GM10248 (cell line): ENCODE measurements at places on chromosomes 6 and 20.

DNA sequence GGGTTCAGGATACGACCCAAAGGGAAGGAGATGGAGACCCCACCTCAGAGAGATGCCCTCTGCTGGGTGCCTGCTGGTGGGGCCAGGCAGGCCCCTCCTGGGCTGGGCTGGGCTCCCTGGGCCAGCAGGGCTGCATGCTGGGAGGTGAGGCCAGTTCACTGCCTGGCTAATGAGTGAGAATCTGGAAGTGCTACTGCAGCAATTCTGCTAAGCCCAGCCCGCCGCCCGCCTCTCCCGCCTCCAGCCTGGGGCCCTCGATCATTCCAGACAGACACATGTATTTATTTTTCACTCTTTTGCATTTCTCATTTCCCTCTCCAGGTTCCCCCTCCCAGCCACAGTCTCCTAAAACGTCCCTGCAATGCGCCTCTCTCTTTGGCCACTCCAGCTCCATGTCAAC is 79.6 kb downstream of the CDH22 start:
- DNase-seq, result no peak

DNA sequence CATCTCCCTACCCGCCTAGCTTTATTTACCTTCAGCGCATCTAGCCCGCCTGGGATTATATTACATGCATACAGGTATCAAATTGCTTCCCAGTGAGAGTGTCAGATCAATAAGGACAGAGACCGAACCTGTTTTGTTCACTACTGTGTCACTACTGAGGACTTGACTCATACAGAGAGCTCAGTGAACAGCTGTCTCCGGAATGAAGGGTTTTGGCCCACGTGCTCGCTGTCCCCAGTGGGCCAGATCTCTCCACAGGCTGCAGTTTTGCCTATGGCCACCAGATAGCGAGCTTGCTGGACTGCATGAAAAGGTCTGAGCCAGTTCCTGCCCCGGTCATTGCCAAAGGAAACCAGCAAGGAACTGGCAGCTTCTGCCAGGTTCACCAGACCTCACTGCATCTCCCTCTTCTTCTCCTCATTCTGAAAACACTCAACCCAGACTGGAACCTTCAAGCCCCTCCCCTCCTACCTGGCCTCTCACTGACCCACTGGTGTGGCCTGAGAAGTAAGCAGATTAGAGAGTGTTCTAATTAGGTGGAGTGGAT is 150.8 kb downstream of the ZMYND8 start:
- DNase-seq, result peak; percentile 70

GRCh38 chr6:50091641-50092040 is 41.9 kb upstream of the DEFB112 start:
- no peak for DNase-seq

DNA sequence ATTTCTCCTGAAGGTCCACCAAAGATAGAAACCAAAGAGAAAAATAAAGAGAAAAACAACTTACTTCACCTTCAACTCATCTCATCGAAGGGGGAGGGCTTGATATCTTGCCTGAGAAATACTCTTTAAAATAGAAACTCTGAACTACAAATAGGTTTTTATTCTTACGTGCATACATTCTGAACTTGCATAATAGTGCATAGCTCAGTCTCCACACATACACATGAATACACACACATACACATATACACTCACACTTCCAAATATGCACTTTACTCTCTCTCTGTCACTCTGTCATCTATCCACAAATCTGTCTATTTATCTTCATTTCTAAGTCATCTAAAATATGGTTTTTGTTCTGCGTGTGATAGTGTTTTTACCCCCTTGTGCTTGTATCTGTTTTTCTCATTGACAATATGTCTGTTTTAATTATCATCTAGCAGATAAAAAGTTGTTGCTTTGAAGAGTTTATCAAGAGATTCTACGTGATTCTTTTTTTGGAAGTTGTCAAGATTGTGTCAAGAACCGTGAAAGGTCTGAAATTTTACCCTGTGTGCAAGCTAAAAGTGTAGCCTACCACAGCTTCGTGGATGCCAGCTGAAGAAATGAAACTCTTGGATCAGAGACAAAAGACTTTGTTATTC is 468.8 kb downstream of the EPM2A start:
- DNase-seq, result no peak

DNA sequence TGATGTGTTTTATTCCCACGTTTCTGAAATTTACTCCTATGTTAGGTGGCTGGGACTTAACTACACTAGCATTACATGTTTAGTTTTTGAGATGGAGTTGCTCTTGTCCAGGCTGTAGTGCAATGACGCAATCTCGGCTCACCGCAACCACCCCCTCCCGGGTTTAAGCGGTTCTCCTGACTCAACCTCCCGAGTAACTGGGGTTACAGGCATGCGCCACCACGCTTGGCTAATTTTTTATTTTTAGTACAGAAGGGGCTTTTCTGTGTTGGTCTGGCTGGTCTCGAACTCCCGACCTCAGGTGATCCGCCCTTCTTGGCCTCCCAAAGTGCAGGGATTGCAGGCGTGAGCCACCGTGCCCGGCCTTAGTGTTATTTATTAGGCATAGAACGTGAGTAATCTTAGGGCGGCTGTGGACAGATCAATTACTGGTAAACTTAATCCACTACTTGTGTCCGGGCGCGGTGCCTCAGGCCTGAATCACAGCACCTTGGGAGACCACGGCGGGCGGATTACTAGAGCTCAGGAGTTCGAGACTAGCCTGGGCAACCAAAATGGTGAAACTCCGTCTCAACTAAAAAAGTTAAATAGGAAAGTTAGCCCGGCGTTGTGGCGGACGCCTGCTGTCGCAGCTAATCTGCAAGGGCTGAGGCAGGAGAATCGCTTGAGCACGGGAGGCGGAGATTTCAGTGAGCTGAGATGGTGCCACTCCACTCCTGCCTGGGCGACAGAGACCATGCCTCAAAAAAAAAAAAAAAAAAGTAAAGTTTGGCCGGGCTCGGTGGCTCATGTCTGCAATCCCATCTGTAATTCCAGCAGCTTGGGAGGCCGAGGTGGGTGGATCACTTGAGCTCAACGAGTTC is 123.7 kb upstream of the BTN3A2 start:
- no peak for DNase-seq

DNA sequence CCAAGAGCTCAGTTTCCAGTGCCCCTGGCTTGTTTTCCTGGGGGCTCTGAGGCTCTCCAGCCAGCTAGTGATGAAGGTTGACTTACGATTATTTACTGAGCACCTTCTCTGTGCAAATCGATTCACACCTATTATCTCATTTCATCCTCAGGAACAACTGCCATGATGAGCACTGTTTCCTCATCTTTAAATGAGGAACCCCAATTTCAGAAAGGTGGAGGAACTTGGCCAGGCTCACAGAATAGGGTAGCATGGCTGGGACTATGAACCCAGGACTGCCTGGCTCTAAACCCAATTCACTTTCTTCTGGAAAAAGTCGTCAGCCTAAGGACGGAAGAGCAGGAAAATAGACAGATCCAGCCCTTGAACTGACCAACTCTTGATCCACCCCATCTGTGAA is 3.5 kb upstream of the BPI start:
- no peak for DNase-seq

DNA sequence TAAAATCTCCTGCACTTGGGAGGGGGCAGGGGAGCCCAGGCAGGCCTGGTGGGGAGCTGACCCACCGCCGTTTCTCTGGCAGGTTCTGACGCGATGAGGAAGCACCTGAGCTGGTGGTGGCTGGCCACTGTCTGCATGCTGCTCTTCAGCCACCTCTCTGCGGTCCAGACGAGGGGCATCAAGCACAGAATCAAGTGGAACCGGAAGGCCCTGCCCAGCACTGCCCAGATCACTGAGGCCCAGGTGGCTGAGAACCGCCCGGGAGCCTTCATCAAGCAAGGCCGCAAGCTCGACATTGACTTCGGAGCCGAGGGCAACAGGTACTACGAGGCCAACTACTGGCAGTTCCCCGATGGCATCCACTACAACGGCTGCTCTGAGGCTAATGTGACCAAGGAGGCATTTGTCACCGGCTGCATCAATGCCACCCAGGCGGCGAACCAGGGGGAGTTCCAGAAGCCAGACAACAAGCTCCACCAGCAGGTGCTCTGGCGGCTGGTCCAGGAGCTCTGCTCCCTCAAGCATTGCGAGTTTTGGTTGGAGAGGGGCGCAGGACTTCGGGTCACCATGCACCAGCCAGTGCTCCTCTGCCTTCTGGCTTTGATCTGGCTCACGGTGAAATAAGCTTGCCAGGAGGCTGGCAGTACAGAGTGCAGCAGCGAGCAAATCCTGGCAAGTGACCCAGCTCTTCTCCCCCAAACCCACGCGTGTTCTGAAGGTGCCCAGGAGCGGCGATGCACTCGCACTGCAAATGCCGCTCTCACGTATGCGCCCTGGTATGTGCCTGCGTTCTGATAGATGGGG is 3.0 kb downstream of the PRND start:
- no peak for DNase-seq

- no peak for DNase-seq
Measured at GRCh38 chr6:162868397-162868796, 140.6 kb downstream of the PACRG start.

DNA sequence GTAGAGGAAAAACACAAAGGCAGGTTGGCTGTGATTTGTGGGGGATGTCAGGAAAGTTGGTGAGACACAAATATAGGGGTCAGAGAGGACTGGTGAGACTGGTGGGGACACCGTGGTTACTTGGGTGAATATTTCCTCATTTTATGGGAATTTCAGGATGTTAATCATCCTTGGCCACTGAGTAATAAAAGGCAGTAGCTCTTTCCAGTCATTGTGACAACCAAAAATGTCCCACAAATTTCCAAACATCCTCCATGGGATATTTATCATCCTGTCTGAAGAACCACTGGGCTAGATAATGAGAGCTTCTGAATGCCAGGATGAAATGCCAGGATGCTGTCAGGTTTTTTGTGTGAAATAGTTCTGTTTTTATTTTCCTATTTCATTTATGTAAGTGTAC is 374.1 kb downstream of the CD109 start:
- no peak for DNase-seq

DNA sequence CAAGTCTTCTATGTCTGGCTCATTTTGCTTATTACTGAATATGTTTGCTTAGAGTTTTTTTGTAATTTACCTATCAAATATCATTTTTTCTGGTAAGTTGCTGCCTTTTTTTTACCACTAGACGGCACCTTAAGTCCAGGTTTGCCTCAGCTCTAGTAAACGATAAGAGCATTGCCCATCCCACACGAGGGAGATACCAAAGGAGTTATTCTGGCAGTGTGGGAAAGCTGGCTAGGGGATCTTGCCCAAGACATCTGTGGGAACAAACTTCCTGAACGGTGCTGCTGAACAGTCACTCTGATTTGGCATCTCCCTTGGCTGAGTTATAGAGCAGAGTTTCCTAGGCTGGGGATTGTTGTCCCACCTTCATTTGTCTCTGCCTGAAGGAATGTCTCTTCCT is 306.4 kb downstream of the COL12A1 start:
- DNase-seq, result no peak

GRCh38 chr6:47342824-47343223 is 33.1 kb upstream of the TNFRSF21 start:
- DNase-seq, result no peak

DNA sequence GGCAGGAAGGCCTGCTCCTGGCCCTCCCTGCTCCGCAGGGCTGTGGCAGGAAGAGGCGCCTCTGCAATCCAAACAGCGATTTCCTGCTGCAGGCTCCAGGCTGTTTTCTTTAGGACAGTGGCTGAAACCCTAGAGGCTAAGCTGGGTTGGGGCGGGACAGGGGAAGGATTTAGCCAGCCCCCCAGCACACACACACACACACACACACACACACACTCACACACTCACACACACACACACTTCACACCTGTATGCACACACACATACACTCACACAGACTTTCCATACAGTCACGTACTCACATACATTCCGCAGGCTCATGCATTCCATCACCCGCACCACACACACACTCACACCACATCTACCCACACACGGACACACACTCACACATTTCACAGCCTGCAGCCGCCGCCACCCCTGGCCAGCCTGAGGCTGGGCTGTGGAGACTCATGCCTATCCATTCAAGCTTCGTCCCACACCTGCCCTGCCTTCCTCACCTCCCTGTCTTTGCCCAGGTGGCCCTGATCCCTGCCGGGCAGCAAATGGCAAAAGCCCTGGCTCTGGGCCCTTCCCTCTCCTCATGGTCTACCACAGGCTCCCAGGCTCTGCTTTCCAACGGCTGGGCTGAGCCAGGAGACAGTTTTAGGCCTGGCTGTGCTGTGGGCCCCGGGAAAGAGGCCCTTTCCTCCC is 17.9 kb downstream of the MDFI start:
- DNase-seq, result no peak

DNA sequence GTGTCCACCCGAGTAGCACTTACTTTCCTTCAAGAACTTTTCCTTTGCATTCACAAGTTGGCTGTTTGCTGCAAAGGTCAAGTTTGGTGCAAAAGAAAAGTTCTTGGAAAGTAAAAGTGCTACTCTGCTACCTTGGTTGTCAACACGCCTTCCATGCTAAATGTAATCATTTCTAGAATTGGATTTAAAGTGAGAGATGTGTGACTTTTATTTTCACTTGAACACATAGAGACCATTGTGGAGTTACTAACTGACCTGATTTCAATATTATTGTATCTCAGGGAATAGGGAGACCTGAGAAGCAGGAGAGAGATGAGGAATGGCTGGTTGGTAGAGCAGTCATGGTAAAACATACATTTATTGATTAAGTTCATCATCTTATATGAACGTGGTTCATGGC is 49.7 kb upstream of the IFNGR1 start:
- no peak for DNase-seq

DNA sequence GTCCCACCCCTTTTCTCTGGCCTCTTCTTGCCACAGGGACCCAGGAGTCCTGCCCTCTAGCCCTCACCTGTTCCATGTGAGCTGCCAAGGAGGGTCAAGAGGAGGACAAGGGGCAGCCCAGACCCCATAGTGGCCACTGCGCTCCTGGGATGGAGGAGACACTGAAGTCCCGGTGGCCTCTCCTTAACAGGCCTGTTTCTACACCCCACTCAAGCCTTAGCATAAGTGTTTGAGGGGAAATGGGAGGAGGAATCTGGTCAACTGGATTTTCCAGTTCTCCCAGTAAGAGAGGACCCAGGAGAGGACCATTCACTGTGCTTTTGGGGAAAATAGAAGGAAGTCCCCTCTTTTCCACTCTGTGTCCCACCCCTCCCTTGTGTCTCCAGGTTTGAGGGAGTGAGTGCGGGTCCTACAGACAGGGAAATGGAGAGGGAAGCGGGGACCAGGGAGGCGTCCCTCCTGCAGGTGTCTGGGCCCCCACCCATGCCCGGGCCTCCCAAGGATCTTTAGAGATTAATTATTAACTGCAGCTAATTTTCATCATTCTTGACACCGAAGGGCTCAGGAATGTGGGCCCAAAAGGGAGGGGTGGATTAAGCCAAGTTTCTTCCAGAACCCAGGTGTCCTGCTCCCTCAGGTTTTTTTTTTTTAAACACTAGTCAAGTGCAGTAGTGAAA is at the start of gene SFTA2:
SFTA2 (minus strand) TSS at position 202 of the 677 bp plus-strand sequence; CDS start at position 128, 74 bp downstream.
- DNase-seq, result no peak

DNA sequence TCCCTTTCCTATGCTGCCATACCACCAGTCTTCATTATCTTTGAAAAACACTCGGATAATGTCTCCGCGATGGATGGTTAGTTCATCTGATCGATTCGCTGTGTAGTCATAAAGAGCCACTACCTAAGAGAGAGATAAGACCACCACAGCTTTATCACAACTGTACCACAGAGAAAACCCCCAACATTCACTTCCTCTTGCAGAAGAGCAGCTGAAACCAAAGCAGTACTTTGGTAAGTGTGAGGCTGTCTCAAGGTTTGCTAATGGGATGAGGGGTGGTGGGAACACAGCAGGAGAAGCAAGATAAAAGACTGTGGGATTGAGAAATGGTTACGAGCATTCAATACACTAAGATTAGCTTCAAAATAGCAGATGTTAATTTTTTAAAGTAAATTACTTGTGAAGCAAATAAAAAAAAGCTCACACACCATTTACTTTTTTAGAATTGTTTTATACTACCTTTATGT is 142.1 kb downstream of the MYB start:
- DNase-seq, result peak; percentile 68

GRCh38 chr20:20000211-20000968 is 16.8 kb upstream of the NAA20 start:
- no peak for DNase-seq
